NCI-H748 treated with DMSO at 0.1 percent for 48 hours (cell line): ENCODE measurements at places on chromosomes 3 and 15.
A peak's percentile ranks its signal among the peaks of the same experiment; 100 is the strongest.

DNA sequence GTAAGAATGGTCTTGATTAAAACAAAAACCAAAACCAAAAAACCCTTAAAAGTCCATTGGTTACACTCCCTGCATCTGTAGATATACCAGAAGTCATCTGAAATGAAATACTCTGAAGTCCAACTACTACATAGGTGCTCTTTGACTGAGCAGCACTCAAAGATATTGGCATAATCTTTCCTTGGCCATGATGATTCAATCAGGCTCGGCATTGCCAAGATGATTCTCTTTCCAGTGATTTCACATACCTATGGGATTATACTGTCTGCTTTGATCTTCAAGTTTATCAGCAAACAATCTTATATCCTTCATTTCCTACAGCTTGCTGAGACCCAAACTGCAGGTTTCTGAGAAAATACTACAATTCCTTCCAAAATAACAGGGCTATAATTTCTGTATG is 35.9 kb upstream of the DIPK2A start:
- DNase-seq = no peak

DNA sequence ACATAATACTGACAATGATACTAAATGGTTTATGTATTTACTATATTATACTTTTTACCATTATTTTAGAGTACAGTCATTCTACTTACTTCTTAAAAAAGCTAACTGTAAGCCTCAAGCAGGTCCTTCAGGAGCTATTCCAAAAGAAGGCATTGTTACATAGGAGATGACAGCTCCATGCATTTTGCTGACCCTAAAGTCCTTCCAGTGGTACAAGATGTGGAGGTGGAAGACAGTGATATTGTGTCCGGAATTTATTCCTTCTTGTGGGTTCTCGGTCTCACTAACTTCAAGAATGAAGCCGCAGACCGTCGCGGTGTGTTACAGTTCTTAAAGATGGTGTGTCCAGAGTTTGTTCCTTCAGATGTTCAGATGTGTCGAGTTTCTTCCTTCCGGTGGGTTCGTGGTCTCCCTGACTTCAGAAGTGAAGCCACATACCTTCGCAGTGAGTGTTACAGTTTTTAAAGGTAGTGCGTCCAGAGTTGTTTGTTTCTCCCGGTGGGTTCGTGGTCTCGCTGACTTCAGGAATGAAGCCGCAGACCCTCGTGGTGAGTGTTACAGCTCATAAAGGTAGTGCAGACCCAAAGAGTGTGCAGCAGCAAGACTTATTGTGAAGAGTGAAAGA is 20.9 kb downstream of the AVEN start:
- DNase-seq = no peak

- no peak for DNase-seq
Observed at GRCh38 chr15:68289621-68290352, 12.2 kb downstream of the FEM1B start.

GRCh38 chr3:143045639-143046038 is 44.3 kb downstream of the U2SURP start:
- no peak for DNase-seq

DNA sequence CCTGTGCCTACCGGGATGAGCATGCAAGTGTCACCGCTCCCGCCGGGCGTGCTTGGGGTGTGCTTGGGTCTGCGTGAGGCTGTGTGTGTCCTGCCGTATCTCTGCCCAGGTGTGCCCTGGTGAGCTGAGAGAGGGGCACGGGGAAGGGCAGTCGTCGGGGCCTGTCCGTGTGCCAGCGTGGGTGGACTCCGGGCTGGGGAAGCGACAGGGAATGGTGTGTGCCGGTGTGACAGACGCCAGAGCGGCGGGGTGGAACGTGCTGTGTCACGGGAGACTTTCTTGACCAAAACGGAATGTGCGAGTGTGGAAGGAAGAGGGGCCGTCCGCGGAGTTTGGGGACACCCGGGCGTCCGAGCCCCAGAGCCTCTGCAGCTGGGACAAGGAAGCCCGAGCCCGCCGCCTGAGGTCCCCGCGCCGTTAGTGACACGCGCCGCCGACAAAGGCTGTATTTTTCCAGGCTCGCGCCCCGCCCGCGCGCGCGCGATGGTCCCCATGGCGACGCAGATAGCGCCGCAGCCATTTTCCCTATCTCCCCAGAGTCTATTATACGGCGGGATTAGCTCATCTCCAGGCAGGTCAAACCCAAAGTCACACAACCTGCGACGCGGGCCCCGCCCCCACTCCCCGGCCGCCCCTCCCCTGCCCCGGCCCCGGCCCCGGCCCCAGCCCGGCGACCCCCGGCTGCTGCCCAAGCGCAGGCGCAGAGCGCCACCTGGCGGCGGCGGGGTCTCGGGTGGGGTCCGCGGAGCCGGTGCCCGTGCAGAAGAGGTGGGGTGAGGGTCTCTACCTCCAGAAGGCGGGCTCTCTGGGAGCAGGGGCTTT is 4.5 kb upstream of the GATA2 start:
- DNase-seq = peak; percentile 46
